Activated CD8-positive, alpha-beta memory T cell treated with anti-CD3 and anti-CD28 coated beads, Interleukin-2, amount 50 U/mL, for 48 hours (primary cell): ENCODE measurements at places on chromosomes 6 and 20.
A peak's percentile ranks its signal among the peaks of the same experiment; 100 is the strongest.

- DNase-seq, result no peak
These were observed 2.3 kb downstream of the MANBAL start for GRCh38 chr20:37291724-37292126.

- DNase-seq, result no peak
These were observed 308.9 kb upstream of the THEMIS start for GRCh38 chr6:128209771-128210170.

GRCh38 chr20:41095110-41095969, 42.0 kb upstream of the PLCG1 start:
- DNase-seq, result no peak

DNA sequence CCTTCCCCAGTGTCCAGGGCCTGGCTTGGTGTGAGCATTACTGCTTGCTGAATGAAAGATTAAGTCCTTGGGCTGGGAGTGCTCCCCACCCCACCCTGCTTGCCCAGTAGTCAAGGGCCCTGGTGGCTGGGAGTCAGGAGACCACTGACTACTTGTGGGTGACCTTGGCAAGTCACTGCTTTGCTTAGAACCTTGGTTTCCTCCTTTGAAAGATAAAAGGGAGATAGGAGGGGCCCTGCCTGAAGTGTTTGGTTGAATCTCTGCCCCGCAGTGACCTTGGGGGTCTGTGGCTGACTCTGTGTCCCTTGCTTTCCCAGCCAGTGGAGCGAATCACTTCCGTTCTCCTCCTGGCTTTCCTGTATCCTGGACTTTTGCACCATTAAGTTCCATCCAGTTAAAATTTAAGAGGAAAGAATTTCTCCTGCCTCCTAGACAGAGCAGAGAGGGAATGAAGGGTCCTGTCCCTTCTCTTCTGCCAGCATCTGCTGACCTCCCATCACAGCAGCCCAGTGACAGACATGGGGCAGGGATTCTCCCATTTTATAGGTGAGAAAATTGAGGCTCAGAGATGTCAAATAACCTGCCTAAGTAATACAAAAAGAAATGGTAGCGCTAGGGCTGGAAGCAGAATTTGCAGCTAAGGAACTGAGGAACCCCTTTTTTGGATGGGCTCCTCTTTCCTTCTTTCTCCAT, 3.5 kb upstream of the EPB41L1 start:
- DNase-seq, result no peak

- DNase-seq, result no peak
These were observed 39.9 kb downstream of the BMP6 start for GRCh38 chr6:7765575-7766325.

DNA sequence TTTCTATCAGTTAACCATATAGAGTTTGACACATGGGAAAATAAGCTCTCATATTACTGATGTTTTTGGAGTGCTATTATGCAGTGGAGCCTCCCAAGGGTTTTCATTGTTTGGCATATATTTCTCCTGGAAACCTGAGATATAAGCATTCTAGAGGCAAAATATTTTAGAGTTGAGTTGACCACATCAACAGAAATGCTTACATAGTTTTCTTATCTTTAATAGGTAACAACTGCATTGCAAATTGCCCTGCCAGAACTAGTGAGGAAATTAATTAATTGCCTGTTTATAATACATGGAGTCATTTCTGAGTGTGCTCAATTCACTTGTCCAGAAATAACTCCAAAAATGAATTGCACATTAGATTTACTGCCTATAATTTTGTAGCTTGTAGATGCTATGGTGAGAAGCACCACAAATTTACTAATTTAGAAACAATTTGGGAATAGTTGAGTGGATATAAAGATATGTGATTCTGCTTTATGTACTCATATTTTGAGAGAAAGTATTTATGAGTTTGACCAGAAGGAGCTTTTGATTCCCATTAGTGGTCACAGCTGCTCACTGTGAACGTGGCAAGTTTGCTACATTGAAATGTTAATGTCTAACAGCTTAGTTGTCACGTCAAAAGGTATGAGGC, 288.7 kb downstream of the CD109 start:
- DNase-seq, result no peak

- no peak for DNase-seq
These were observed 650.0 kb downstream of the UTRN start for GRCh38 chr6:144935181-144935580.

GRCh38 chr6:166382500-166382932, 224 bp downstream of the MPC1 start:
- no peak for DNase-seq

DNA sequence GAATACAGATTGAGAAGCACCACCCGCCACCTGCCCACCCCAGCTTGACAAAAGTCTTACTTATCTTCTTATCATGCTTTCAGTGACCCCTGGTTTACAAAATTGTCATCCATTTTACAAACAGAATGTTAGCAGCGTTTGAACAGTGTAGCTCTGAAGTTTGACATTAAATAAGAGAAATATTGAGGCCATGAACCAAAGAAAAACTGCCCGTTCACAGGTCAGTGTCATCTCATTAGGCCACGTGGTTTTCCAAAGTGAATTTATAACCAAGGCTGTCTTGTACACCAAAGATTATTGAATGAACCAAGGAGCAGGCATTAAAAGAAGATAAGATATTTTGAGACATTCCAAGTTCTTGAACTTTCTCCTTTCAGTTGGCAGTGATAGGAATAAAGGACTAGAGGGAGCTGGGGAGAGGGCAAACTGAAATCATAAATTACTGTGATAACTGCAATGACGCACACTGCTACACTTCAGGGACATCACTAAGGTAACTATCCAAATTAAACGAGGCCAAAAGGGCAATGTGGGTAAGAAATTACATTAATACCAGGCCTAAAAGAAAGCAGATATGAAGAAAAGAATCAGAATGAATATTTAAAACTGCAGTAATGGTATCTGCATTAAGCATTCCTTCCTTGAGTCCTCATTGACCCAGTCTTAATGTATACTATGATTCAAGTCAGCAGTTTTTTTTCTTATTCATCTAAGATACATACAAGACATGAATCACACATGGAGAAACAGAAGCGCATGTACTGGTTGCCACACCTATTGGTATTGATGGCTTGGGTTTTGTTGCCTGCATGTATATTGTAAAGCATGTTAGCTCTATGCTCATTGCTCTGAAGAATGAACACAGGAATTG, 159.8 kb upstream of the ARG1 start:
- no peak for DNase-seq

GRCh38 chr6:42142118-42142835, at the start of gene C6orf132:
Gene C6orf132, minus strand, starts transcription at chr6:42142620. Its CDS starts 176 bp downstream, at chr6:42142444.
- no peak for DNase-seq

DNA sequence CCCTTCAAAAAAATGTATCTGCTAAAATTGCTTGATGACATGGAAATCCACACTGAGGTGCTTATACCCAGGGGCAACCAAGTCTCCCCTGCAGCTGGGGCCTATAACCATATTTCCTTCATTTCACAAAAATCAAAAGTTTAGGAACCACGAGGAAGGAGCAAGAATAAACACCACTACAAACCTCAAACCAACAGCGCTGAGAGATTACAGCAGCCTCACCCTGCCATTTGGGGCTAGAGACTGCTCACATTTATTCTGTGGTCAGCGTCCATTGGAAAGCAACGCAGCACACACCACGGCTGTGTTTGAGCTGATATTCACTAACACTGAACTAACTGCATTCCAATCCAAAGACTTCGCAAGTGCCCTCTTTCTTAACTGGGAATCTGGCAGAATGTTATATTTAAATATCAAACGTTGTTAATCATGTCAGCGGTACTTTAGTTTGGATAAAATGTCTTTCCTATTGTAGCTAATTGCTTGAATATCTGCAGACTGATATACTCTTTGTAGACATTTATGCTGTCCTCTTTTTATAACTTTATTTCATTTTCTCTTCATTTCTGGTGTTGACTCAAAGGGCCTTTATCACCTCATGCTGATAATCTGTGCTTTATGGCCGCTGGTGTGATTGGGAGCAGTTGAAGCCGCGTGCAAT, 94.6 kb downstream of the FOXA2 start:
- DNase-seq, result no peak

- DNase-seq, result no peak
These were observed 149.4 kb downstream of the ELOVL4 start for GRCh38 chr6:79797912-79798311.

DNA sequence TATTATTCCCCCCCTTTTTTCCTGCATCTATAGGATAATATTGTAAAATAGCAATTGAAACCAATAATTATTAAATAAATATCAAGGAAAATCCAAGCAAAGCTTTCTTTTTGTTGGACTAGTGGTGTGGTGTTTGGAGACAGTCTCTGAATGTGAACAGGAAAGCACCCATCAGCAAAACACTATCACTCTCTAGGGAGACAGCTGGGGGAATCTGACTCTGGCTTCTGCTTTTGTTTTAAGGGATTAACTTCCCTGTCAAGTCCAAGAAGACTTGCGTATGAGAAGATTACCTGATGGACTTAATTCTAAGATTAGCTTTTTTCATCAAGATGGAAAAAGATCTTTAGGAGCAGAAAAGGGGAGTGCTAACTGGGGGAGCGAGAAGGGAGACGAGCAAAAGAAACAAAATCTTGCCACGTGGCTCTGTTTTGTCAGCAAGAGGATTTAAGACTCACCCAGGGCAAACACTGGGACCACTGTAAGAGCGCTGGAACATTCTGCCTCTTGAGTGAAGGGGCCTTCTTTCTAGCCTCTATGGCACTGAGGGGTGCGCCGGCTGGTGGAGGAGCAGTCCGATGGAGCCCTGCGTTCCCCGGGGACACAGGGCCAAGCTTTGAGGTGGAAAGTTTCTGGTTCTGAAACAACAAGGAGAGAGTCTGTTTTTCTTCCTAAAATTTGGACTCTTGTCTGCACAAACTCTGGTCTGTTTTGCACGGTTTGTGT, 570 bp downstream of the TULP4 start:
- DNase-seq, result no peak

- no peak for DNase-seq
These were observed 89.7 kb downstream of the INSM1 start for GRCh38 chr20:20457392-20458126.

GRCh38 chr6:125154761-125155135, 1.2 kb downstream of the TPD52L1 start:
- DNase-seq, result no peak

- DNase-seq, result no peak
These were observed 42.2 kb upstream of the TGM6 start for GRCh38 chr20:2338411-2339066.

GRCh38 chr6:65943051-65943450, 236.0 kb upstream of the EYS start:
- no peak for DNase-seq

DNA sequence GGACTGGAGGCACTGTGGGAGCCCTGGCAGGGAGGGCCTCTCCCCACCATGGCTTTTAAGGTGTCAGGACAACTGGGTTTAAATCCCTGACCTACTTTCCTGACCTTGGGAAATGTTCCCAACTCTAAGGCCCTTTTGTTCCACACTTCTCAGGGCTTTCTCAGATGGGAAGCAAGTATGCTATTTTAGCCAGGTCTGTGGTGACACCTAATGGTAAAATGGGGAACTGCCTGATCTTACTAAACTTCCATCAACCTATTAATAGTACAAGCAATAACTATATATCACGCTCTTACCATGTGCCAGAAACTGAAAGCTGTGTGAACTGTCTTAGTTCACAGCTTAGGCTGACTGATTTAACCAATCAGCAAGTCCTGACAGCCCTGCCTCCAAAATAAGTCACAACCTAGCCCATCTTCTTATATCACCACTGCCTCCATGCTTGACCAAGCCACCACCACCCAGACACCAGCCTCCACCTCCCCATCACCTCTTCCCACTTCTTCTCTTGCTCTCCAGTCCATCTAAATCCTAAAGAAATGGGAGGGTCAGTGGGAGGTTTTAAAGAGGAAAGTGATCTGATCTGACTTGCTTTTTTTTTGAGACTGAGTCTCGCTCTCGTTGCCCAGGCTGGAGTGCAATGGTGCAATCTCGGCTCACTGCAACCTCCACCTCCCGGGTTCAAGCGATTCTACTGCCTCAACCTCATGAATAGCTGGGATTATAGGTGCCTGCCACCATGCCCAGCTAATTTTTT, 6.9 kb upstream of the BLCAP start:
- peak; percentile 36 for DNase-seq

DNA sequence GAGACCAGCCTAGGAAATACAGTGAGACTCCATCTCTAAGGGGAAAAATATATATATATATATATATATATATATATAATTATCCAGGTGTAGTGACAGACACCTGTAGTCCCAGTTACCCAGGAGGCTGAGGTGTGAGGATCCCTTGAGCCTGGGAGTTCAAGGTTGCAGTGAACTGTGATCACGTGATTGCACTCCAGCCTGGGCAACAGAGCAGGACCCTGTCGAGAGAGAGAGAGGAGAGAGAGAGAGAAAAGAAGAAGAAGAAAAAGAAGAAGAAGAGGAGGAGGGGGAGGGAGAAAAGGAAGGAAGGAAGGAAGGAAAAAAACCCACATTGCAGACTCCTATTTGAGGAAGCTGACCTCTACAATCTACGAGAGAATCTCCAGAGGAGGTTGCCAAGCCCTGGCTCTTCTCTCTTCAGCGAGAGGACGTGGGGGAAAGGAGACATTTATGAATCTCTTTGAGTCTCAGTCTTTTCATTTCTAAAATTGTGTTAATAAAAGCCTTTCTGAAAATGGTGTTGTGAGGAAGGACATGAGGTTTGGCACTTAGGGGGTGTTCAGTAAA, 49.7 kb downstream of the COL11A2 start:
- no peak for DNase-seq

DNA sequence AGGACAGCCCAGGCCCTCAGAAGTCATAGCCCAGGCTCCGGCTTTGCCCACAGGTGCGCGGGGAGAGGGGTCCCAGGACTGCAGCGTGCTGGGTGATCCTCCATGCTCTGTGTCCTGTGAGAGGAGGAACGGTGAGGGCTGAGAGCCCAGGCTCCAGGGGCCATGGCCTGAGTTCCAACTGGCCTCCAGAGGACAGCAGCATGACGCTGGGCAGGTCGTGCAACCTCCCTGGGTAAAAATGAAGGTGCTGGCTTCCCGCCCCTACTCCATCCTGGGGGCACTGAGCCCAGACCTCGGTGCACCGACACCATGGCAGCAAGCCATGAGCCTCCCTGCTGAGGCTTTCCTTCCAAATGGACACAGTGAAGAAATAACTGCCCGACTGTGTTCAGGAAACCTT, 305.4 kb downstream of the TAF4 start:
- DNase-seq, result no peak

- DNase-seq, result no peak
These were observed 2.7 kb upstream of the TCF21 start for GRCh38 chr6:133886104-133886775.

DNA sequence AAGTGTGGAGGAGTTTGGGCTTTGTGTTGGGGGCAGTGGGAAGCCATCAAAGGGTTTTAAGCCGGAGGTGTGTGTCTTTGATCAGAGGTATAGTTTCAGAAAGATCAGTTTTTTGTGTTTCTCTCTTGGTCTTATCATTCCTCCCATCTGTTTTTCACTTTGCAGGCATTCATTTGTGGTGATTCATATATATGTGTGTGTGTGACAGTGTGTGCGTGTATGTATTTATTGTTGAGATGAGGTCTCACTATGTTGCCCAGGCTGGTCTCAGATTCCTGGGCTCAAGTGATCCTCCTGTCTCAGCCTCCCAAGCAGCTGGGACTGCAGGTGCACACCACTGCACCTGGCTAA, 11.1 kb upstream of the SERINC3 start:
- DNase-seq, result no peak

DNA sequence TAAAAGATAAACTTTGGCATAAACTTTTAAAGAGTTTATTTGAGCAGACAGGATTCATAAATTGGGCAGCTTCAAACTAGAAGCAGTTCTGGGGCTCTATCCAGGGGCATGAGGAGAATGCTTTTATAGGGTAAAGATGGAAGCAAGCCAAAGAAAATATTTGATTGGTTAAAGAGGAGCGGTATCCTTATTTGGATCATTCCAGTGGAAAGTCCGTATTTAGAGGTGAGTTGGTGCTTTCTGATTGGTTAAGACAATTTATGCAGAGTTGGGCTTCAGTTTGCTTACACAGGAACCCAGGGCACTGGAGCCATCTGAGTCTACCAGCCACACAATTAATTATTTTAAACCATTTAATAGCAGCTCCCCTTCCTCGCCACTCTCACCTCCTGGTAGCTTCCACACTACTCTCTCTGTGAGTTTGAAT, 37.9 kb upstream of the RNF217 start:
- DNase-seq, result no peak
